ENCODE measurements at places on chromosomes 11 and 22.

GRCh38 chr11:122197066-122197987 is 81.3 kb upstream of the BLID start:
- no peak for DNase-seq

DNA sequence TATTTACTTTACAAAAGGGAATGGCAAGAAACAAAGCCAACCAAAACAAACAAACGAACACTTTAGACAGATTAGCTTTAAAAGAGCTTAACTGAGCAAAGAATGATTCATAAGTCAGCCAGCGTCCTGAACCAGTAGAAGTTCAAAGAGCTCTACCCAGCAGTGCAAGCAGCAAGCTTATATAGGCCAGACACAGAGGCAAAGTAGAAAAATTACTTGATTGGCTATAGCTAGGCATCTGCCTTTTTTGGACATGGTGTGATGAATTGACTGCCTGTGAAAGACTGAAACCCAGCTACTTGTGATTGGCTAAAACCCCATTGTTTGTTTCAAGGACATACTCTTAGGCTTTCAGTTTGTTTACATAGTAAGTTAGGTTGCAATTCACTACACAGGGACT is 2120.0 kb upstream of the RAG2 start:
- DNase-seq, result no peak

DNA sequence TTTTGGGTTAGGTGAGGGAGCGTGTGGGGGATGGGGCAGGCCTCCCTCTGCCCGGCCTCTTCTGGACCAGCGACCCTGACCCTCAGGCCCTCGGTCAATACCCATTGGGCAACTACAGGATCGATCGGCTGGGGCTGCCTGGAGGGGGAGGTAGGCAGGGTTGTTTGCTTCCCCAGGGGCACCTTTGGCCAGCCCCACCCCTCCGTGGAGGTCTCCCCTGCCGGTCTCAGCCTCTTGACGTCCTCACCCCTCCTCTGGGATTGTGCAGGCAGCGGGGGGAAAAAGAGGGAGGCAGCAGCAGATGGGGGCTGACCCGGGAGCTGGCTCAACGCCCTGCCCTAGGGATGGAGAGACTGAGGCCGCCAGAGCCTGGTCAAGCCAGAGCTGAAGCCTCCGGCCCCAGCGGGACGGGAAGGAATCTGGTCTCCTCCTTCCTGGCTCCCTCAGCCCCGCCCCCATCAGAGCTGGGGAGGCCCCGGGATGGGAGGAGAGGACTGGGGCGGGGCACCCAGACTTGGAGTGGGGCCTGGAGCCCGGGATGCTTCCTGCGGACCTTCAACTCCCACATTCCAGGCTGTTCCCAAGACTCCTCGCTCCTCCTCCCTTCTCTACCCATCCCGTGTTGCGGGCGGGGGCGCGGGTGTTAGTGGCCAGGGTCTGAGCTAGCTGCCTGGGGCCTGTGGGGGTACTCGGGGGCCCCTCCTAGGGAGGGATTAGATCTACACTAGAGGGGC is 14.4 kb upstream of the CDC42EP1 start:
- DNase-seq, result no peak

- DNase-seq, result no peak
Observed at GRCh38 chr11:79062814-79063762, 377.7 kb downstream of the TENM4 start.

DNA sequence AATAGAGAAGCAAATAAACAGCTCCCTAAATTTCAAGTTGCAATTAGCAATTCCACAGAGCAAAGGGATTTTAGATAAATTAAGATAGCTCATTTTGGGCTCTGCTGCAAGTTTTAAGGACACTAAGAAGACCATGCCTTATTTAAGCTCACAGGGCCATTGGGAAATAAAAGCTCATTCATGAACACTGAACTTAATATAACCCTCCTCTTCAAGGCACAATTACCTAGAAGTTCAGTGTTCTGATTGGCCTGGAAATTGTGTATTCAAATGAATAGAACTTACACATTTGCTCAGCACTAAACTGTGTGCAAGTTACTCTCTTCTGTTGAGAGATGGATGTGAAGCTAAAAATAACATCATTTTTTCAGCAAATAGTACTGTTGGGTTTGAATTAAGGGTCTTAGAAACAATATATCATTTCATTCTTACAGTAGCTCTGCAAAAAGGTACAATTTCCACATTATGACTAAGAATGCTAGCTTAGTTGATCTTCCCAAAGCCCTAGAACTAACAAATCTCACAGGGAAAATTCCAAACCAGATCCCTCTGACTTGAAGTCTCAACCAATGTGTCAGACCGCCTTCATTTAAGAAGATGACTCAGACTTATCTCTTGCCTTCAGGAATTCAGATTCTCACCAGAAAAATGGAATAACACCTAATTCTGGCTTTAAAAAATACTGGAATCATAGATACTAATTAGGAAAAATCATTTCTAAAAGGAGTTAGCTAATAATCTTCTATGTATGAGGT is 87.4 kb upstream of the LRRC55 start:
- no peak for DNase-seq

DNA sequence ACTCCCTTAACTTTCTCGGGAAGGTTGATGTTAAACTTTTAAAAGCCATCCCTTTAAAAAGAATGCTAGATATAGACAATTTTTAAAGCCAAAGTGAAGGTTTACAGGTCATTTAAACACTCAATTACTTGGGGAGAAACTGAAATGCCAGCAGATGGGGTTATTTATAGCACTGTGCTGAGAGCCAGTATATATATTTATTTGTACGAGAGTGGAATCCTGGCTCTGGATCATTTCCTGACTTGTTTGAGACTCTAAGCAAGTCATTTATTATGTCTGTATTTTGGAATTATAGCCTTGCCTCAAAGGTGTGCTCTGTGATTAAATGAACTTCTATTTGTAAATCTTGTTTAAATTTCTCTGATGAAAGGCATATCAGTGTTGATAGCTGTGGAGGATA is 6.8 kb upstream of the ZBED5 start:
- DNase-seq, result no peak

- DNase-seq, result no peak
Observed at GRCh38 chr11:66922551-66922950, 35.6 kb downstream of the PC start.

GRCh38 chr11:102773386-102773785 is 7.0 kb downstream of the MMP10 start:
- DNase-seq, result no peak

GRCh38 chr11:119816660-119817059 is 87.7 kb upstream of the NECTIN1 start:
- DNase-seq, result no peak

DNA sequence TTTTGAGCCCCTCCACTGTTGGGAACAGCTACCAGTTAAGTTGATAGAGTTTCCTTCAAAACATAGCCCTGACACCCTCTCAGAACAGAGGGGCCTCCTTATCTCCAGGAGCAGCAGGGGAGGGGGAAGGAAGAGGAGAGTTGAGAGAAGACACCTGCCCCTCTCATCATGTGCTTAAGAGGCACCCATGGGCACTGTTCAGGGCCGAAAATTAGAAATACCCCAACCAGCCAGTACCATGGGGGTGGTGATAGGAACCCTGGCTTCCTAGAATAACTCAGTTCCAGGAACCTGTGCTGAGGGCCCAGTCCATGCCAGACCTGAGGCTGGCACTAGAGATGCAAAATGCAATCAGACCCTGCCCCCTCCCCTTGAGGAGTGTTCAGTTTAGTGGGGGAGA is 9.3 kb upstream of the GDPD5 start:
- no peak for DNase-seq

DNA sequence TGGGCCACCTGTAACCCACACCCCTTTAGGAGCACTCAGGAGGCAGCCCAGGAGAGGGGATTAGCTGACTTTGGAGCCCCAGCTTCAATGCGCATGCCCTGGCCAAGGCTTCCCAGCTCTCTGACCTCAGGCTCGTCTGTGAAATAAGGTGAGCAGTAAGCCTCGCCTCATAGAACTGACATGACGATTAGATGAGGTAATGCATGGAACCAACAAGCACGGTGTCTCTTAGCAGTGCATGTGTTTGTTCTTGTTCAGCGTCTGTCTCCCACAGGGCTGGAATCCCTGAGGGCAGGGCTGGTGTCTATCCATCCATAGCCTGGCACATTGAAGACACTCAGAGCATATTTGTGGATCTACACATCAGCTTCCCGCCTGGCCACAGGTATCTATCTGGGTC is 415.4 kb downstream of the MN1 start:
- DNase-seq, result no peak

GRCh38 chr22:29391546-29391945 is 3.2 kb upstream of the AP1B1 start:
- no peak for DNase-seq

DNA sequence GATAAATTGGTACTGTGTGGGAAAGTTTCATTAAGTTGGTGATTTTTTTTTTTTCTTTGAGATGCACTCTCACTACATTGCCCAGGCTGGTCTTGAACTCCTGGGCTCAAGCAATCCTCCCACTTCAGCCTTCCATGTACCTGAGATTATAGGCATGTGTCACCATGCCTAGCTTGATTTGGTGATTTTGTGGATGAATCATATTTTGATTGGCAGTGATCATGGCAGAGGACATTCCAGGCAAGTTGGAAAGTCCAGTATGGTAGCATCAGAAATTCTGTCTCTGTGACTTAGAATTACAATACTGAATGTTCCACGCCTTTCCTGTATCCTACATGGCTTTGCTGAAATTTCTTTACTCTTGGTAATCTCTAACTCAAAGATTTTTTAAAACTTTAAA is 49.4 kb downstream of the HORMAD2 start:
- DNase-seq, result no peak
